ENCODE measurements at places on chromosomes 16 and 17.

GRCh38 chr16:11255737-11256660 lies at the start of gene SOCS1:
Gene SOCS1 (minus strand): TSS chr16:11256204. CDS start chr16:11255478, 726 bp downstream.
- DNase-seq = peak; percentile 22

DNA sequence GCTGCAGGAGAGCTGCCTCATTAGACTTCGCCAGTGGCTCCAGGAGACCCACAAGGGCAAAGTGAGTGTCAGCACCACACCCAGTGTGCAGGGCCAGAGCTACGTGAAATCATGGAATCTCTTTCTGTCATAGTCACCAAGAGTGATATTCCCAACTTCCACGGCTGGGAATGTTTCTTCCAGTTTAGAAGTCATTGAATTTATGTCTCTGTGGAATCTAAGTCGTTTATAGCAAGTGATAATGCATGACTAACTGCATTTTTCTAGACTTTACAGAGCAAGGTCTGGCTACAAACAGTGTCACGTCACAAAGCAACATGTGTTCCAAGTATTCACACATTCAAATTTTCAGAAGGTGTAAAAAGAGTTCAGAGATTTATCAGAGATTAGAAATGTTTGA lies 55.5 kb downstream of the SEC14L1 start:
- DNase-seq = no peak

DNA sequence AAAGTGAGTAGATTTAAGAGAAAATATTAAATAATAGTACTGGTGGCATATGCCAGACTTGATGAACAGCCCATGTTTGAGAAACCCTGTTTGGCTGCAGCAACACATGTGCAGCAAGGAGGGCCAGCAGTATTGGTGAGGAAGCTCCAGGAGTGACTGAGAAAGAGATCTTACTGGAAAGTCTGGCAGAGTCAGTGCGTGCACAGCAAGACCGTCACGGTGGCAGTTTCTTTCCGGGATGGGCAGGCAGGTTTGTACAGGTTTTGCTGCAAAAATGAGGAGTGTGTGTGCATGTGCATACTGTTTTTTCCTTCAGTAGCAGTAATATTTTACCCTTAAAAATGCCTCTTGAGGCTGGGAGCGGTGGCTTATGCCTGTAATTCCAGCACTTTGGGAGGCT lies 41.4 kb downstream of the KSR1 start:
- no peak for DNase-seq

DNA sequence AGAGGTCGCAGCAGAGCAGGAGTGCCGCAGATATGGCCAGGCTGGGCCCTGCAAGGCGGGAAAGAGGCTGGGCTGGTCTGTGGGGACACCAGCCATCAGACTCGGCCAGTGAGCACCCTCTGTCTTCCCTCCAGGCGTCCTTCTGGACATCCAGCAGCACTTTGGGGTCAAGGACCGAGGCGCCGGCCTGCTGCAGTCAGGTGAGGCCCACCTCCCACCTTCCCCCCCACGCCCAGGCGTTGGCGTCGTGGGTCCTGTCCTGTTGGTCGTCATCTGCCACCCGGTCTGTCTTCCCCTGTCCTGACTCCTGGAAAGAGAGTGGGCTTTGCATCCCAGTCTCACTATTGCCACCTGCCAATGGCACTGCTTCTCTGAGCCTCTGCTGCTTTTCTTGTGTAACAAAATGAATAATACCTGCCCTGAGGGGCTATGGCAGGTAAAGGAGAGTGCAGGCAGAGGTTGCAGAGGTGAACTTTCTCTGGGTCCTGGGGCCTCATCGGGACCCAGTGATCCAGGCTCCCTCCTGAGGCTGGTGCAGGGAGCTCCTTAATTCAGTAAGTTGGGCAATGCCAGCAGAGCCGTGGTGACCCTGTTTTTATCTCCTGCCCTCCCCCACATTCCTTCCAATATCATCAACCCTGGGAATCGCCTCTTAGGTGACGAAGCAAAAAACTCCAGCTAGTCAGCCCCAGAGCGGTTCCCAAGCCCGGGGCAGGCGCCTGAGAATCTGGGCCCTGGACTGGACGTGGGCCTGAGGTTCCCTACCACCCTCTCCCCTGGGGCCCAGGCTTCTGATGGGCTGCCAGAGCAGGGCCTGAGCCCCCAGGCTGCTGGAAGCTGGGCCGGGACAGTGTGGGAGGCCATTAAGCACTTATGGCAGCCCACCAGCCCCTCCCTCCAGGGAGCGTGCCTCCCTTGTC lies 14.7 kb downstream of the SPNS2 start:
- no peak for DNase-seq

- no peak for DNase-seq
Measured at GRCh38 chr17:36727577-36727976, 126.2 kb downstream of the MRM1 start.

DNA sequence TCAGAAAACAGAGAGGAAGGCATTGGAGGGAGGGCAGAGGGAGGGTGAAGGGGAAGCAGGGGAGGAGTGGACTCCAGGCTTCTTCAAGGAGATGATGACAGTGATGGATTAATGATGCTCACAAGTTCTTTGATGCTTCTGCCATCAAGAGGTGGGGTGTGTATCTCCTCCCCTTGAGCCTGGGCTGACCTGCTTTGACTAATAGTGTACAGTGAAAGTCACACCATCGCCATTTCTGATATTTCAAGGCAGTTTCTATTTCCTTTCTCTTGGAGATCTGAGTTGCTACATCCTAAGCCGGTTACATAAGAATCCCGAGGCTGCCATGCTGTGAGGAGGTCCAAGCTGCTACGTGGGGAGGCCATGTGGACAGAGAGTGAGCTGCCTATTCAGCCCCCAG lies 312.5 kb downstream of the MAF start:
- no peak for DNase-seq

- no peak for DNase-seq
Measured at GRCh38 chr16:23848958-23849357, 13.2 kb downstream of the PRKCB start.

GRCh38 chr17:50498021-50498874 lies 10.0 kb upstream of the MYCBPAP start:
- no peak for DNase-seq

DNA sequence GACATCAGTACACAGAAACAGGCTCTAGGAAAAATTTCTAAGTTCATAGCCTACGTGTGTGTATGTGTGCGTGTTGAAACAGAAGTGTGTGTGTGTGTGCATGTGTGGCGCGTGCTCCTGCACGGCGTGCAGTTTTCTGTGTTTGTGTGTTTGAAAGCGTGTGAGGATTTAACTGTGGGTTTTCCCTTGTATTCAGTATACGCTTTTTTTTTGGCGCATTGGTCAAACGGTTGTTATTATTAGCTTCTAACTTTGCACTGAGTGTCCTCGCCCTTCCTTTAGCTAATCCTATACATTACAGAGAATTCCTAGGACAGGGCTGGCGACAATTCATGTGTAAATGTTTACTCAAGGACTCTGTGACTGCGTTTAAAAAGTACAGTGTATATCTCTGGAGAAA lies 23.0 kb downstream of the TMC6 start:
- DNase-seq = no peak

DNA sequence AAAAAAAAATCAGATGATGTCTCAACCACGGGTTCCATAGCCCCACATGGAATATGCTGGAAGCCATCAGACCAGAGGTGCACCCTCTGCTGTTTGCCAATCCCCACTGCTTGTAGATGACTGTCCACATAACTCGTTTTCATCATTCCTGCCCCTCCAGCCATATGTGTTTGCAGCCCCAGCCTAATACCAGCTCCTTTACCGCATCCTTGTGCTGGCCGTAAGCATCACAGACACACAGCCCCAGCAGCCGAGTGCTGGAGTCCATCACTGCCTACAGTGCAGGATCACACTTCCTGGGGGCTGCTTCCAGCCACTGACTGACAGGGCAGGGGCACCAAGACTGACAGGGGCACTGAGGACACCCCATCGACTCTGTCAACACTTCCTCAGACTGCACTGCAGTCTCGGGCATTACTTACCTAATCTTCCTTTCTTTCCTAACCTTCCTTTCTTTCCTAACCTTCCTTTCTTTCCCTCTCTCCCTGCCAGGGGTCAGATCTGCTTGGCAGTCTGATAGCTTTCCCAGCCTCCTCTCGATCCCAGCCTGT lies 5.0 kb downstream of the RCVRN start:
- no peak for DNase-seq

- DNase-seq = no peak
Measured at GRCh38 chr17:66276328-66276937, 26.0 kb upstream of the PRKCA start.

All from retinal pigment epithelial cell (primary cell).